ENCODE measurements at places on chromosomes 12 and 14.

GRCh38 chr12:26135010-26135420 lies 10.2 kb upstream of the BHLHE41 start:
- DNase-seq, result no peak

DNA sequence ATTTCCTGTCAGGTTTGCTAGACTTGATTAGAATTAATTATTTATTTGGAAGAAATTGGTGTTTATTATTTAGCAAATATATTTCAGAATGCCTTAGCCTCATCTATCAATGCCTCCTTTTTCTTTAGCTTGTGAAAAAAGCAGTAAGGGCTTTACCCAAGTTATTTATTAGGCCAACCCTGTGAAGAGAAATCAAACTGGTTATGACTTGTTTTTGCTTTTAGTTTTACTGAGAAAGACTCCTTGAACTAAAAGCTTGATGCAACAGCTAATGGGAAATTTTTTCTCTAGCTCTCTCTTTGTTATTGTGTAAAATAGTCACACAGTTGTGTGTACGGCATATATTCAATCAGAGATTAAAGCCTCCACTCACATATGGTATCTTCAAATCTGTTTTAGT lies 306.8 kb downstream of the DIO2 start:
- no peak for DNase-seq

- no peak for DNase-seq
Observed at GRCh38 chr14:21244544-21244943, 24.7 kb downstream of the HNRNPC start.

DNA sequence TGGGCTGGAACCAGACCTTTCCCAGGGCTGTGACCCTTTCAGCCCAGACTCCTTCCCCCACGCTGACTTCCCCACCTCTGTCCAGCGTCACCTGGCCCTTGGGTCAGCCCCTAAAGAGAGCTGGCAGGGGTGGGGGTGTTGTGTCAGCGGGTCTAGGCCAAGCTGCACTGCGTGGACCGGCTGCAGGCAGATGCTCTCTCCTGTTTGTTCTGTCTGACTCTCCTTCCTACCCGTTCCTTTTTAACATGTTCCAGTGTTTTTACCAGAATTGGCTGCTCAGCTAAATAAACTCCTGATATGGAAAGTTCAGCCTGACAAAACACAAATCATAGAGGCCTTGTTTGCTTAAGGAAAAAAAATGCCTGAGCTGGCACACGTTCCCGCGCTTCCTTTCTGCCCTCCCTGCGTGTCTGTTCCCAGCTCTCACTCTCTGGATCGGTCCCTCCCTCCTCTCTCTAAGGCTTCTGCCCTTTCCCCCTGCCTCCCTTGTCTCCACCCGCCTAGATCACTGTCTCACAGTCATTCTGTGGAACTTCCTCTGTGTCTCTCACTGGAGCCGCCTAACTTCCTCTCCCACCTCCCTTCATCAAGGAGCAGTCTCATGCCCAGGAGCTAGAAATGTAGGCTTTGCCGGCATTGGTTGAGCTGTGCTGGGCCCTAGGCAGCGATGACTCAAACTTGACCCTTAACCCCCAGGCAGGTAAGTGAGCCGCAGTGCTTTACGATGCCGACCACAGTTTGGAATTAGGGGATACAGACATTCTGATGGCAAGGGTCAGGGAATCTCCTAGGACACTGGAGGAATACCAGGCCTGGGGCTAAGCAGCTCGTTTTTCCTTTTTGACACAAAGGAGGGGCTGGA lies 15.5 kb upstream of the MLXIP start:
- DNase-seq, result no peak

GRCh38 chr14:23653051-23653450 lies 16.9 kb downstream of the DHRS2 start:
- no peak for DNase-seq

GRCh38 chr12:17370621-17371020 lies 719.4 kb downstream of the RERGL start:
- DNase-seq, result no peak

DNA sequence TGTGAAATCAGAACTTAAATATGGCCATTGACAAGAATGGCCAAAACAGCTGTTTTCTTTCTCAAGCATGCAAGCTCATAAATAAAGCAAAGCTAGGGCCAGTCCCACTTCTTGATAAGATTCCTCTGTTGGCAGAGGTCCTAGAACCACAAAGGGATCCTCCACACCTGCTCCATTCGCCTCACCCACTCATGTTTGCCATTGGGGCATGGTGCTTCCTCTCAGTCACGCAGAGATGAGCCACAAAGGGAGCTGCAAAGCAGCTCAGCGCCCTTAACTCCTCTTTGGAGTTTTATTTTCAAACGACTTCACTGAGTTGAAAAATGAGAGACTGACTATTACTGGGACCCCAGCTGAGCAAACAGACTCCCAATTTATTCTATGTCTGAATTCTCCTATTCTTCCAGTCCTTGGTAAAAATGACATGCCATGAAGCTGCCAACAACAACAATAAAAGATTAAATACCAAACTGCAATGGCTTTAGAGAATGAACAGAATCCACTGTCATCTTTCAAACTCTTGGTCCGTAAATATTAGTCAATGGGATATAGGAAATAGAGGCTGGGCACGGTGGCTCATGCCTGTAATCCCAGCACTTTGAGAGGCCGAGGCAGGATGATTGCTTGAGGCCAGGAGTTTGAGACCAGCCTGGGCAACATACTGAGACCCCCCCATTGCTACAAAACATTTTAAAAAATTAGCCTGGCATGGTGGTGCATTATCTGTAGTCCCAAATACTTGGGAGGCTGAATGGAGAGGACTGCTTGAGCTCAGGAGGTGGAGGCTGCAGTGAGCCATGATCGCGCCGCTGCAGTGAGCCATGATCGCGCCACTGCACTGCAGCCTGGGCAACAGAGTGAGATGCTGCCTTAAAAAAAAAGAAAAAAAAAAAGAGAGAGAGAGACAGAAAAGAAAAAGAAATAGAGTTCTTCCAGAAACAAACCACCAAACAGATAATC lies 16.4 kb downstream of the MANSC1 start:
- no peak for DNase-seq

DNA sequence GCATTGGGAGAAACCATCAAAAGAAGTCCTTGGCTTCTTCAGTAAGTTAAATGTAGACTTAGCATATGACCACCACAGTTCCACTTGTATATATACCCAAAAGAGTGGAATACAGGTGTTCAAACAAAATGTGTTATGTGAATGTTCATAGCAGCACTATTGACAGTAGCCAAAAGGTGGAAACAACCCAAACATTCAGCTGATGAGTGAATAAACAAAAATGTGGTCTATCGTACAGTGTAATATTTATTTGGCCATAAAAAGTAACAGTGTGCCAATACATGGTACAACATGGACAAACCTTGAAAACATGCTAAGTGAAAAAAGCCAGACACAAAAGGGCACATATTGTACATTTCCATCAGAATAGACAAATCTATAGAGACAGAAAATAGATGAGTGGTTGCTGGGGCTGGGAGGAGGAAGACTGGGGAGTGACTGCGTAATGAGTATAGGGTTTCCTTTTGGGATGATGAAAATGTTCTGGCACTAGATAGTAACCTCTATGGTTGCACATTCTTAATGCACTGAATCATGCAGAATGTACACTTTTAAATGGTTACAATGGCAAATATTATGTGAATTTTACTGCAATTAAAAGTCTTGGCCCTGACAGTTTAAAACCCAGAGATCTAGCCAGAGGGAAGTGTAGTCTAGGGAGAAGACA lies 5.5 kb downstream of the ERP29 start:
- no peak for DNase-seq

- DNase-seq, result no peak
Observed at GRCh38 chr12:30707613-30708342, 12.1 kb upstream of the IPO8 start.

DNA sequence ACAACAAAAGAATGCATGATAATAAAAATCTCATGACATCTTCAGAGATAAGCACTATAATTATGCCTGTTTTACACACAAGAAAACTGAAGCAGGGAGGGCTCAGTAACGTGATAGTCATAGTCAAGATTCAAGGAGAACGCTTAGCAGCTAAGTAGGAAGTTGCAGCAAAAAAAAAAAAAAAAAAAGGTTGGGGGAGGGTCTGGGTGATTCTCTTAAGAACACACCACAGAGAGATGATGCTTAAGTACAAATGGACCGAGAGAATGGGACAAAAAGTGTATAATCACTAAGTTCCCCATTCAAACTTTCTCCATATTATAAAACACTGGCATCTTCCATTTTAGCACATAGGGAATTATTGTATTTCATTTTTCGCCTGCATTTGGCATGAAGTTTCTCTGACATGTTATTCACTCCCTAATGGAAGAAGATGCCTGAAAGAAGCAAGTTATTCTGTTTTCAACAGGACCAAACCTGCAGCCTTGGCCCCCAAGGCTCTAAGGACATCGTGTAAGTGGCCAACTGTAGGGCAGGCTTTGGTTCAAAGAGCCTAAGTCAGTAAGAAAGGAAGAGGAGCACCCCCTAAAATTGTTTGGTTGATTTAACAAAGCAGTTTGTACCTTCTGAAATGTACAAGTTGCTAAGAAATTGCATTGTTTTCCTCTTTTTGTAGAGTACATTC lies 142.9 kb upstream of the TMPO start:
- no peak for DNase-seq

- no peak for DNase-seq
Observed at GRCh38 chr14:80658733-80659132, 282.8 kb downstream of the CEP128 start.

DNA sequence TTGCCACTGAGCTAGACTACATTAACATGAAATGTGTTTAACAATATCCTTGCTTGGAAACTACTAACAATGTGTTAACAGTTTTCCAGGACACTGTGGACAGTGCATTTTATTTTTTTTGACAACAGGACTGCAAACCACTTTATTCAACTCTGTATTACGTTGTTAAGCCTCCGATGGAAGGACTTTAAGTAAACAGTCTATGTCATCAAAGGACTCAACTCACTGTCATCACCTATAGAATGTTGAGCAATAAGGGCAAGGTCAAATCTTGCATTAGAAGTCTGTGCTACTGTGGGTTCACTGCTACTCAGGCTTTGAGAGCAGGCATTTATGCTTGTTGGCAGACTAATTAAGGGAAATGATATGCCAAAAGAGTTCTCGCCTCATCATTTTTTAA lies 483.7 kb downstream of the FLRT2 start:
- DNase-seq, result no peak

DNA sequence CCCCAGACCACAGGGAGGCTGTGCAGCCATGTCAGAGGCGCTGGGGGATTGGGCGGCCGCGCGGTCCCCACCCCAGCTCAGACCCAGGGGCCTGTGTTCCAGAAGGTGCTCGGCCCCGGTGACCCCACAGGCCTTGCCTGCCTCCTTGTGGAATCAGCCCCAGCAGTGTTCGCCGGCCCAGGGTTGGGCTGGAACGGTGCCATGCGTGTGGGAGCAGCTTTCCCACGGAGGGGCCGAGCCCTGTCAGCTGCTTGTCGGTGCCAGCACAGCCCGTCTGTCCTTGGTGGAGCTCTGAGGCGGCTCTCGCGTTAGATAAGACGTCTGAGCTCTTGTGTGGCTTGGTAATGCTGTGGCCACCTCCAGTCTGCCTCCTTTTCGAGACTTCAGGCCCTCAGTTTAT lies 8.5 kb downstream of the ZFYVE21 start:
- DNase-seq, result no peak

DNA sequence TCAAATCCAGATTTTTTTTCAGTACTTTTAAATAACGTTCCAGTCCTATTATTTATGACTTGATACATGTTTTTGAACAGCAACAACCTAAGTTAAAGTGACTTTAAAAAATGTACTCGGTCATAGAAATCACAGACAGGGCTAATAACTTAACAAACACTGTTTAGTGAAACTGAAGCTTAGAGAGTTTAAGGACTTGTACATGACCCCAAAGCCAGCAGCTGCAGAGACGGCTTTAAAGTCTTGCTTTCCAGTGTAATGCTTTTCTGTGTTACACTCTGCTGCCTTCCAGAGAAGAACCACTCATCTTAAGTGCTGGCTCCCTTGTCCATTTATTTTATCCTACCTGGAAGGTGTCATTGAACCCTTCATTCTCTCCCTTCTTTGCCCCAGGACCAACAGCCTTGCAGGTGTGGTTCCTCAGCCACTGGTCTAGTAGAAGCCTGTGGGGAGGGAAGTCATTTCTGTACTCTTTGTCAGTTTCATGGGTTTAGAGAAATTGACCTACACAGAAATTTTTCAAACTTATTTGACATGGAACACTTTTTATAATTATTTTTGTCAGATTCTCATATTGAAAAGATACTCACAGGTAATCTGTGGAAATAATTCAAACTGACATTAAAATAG lies 60.9 kb downstream of the NAV3 start:
- DNase-seq, result no peak

GRCh38 chr14:36271939-36272907 lies 48.2 kb downstream of the MBIP start:
- no peak for DNase-seq

- no peak for DNase-seq
Observed at GRCh38 chr14:25988536-25988935, 609.3 kb downstream of the NOVA1 start.

DNA sequence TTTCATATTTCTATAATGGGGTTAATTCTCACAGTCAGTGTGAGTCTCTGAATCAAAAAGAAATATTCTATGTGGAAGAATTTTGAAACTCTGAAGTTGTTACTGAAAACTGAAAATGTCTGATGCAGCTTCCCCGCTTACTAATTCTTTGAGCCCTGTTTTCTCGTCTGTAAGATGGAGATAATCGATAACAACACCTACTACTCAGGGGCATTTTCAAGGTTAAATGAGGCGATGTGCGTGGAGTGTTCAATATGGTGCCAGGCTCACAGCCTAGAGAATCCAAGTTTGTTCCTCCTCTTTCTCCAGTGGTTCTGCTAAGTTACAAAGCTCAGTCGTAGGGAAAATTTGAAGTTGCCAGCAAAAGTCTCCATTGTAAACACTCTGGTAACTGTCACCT lies 391.4 kb downstream of the FUT8 start:
- DNase-seq, result no peak

GRCh38 chr14:88604212-88604611 lies 41.4 kb downstream of the ZC3H14 start:
- no peak for DNase-seq

DNA sequence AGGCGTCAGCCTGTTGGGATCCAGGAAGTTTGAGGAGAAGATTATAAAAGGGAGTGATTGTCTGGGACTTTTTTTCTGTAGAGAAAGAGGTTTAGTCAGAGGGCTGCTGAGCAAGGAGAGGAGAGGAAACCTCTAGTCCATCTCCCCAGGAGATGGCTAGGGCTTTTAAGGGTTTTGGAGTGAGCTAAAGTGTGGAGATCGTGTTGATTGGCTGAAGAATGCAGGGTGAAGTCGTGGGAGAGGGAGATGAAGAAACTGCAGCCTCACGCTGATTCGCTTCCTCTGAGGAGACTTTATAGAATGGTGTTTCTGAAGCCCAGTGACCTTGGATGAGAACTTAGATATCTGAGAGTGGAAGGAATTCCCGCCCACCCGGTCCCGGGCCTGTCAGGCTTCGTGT lies 193.7 kb upstream of the PWP1 start:
- no peak for DNase-seq

DNA sequence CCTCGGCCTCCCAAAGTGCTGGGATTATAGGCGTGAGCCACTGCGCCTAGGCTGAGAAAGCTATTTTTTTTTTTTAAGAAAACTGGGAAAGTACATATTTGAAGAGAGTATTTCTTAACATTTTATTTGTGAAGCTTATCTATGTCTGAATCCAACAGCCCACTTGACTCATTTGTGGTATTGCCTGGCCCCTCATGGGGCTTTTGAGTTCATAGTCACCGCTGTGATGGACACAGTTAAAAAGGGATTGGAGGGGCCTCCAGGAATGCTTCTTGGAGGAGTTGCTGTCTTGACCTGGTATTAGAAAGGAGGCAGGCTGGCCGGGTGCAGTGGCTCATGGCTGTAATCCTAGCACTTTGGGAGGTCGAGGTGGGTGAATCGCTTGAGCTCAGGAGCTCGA lies 26.5 kb downstream of the BCL7A start:
- DNase-seq, result no peak

Data from activated CD8-positive, alpha-beta memory T cell treated with anti-CD3 and anti-CD28 coated beads for 1 hour (primary cell).